ENCODE measurements at places on chromosomes 6 and 20.

- no peak for DNase-seq
Observed at GRCh38 chr20:37697314-37697713, 3.5 kb downstream of the CTNNBL1 start.

DNA sequence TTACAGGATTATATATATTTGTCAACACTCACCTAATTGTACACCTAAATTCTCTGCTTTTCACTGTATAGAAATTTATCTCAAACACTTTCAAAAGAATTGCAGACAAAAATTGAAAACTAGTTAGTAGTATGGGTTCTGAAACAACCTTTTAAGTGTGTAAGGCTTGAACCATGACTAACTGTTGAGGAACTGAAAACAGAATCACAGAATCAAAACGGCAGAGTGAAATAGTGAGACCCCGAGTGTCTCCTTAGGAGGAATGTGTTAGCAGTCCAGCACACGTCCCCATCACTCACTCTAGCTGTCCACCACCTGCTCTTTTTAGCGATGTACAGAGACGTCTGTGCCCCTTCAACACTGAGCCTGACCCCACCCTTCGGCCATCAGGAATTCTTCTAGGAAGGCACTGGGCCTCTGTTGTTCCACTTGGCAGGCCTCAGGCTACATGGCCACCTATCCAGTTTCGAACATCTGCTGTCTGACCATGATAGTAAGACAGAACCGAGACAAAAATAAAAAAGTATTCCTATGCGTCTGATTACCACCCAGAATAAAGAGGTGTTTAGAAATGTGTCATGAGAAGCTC lies 227.4 kb downstream of the C6orf118 start:
- DNase-seq, result no peak

- no peak for DNase-seq
Observed at GRCh38 chr6:3607171-3607570, 144.3 kb downstream of the PXDC1 start.

GRCh38 chr6:169370666-169371343 lies 117.2 kb upstream of the THBS2 start:
- no peak for DNase-seq

DNA sequence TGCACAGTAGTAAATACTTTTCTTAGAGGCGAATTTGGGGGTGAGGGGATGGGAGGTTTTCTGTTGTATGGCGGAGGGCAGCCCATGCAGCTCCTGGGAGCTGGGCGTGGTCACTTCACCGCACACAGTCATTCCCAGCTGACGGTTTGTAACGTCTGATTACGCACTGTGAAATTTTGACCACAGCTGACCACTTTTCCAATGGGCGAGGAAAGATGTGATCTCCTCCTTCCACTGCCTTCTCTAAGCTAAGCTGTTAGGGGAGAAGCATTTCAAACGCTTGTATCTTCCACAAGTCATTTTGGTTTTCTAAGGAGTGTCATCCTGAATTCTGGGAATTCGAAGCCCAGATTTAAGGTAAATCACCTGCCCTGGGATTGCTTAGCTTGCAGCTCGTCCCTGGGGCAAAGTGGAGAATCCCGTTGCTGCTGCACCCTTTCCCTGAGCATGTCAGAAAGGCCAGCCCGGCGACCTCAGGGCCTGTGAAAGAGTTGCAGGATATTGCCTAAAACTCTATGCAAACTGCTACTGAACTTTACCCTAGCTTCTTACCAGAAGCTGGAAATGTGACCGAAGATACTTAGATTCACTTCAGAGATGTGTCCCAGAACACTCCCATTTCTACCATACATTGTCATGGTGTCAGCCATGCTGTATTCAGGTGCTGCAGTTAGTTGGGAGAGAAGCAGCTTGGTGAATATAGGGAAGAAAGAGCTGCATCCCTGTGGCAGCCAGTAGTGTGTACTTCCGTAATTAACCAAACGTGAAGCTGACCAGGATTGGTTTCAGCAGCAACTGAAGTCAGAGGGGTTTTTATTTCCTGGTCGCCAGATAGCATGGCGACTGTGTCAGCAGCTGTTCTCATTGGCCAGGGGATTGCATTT lies 58.9 kb downstream of the RREB1 start:
- DNase-seq, result peak; percentile 21

GRCh38 chr6:4486568-4487315 lies 289.5 kb upstream of the CDYL start:
- no peak for DNase-seq

DNA sequence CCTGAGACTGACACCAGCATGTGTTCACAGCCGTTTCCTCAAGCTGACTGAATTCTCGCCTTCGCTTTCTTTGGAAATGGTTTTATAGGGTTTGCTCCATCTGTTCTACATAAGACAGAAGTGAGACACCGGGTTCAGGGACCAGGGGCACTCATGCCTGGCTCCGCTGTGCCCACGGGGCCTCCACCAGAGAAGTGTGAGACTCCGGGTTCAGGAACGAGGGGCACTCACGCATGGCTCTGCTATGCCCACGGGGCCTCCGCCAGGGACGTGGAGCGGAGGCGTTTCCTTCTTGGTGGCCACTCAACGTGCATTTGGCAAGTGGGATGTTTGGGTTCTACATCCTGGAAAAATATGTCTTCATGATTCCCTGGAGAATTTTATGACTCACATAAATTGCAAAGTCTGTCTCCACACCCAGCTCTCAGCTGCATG lies 106.6 kb downstream of the RNASET2 start:
- no peak for DNase-seq

DNA sequence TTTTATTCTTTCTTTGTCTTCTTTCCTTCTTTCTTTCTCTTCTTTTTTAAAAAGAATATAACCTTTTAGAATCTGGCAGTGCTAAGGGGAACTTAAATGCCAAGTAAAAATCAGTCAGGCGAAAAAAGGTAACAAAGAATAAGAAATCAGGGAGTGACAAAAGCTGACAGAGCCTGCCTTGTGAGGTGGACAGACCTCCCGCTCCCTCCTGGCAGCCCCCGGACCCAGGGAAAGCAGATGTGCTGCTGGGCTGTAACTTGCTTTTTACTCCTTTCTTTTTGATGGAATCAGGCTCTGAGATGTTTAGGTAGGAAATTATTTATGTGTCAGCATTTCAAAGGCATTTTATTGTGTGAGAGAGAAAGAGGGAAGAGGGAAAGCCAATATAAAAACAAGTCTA lies 95.5 kb upstream of the TRAF3IP2 start:
- DNase-seq, result no peak

GRCh38 chr6:170018422-170018935 lies 267.1 kb downstream of the ERMARD start:
- no peak for DNase-seq
